ENCODE measurements at places on chromosomes 5 and 9. TPM values are rescaled to one million over a fixed set of nuclear protein-coding genes. Genes with fewer than 3 reads are reported as not detected.

GRCh38 chr5:122333564-122333963, 21.5 kb downstream of the SNCAIP start:
- no peak for DNase-seq

GRCh38 chr9:137461316-137461662, 2.2 kb upstream of the NSMF start:
- no peak for DNase-seq

GRCh38 chr5:8184455-8185063, 315.6 kb downstream of the MTRR start:
- no peak for DNase-seq

- no peak for DNase-seq
Observed at GRCh38 chr5:124079062-124079461, 567.1 kb downstream of the CSNK1G3 start.

DNA sequence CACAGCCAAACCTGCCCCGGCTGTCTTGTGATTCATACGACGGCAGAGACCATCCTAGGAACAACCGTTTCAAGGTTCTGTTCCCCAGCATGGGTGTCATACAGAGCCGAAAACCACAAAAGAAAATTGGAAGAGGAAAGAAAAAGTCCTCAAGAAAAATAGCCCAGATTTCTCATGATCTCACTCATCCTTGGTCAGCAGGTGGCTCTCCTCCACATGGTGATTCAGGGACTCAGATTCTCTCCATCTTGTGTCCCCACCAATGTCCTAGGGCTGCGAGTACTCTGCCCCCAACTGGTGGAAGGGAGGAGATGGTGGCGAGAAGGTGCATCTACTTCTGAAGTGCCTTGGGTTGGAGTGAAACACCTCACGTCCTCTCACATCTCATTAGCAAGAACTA, 25.6 kb downstream of the PDZD2 start:
- DNase-seq, result no peak

DNA sequence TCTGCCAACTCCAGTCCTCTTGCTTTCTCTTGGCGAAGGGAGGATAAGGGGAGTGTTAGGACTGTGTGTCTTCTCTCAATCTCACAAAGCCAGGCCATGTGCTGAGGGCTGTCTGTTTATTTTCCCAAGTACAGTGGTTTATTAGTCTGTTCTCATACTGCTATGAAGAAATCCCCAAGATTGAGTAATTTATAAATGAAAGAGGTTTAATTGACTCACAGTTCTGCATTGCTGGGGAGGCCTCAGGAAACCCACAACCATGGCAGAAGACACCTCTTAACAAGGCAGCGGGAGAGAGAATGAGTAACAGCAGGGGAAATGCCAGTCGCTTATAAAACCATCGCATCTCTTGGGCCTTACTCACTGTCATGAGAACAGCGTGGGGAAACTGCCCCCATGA, 36.2 kb upstream of the CKS2 start:
- peak; percentile 29 for DNase-seq

DNA sequence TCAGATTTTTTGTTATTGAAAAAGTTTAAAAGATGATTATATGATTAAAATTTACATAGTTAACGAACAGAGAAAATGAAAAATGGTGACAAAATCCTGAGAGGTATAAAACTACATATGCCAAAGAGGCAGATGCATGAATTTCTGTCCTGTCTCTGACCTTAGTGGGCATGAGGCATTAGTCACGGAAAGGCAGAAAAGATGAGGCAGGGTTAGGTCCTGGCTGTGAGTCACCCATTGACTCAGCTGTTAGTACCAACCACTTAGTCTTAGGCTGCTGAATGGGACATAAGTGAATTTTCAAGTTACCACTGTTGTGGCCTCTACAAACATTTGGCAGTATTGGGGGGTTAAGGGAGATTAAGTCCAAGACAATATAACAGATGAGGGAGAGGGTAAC, 33.1 kb downstream of the RASA1 start:
- peak; percentile 90 for DNase-seq

DNA sequence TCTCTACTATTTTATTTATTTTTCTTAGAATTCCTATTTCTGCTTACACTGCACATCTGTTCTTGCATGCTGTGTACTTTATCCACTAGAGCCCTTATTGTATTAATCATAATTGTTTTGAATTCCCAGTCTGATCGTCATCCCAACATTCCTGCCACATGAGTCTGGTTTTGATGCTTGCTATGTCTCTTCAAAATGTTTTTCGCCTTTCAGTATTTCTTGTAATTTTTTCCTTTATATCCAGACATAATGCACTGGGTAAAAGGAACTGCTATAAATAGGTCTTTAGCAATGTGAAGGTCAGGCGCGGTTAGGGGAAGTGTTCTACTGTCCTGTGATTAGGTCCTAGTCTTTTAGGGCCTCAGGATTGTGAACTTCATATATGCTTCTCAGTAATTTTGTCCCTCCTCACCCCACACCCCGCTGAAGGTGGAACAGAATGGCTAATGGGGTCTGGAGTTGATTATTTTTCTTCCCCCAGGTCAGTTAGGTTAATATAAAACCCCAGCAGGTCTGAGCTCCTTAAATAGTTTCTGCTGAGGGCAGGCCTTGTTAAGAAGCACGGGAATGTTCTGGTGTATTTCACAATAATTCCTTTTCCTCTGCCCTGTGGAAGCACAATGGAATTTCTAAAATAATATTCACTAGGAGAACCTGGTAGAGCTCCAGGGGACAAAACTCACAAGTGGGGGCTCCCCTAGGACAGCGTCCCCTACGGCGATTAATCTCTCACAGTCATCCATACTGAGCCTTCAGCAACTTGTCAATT, 146.6 kb upstream of the TUT7 start:
- peak; percentile 23 for DNase-seq

GRCh38 chr5:55445791-55446190, 89.0 kb downstream of the PLPP1 start:
- no peak for DNase-seq

- no peak for DNase-seq
Observed at GRCh38 chr9:126437701-126438100, 111.1 kb downstream of the MVB12B start.

DNA sequence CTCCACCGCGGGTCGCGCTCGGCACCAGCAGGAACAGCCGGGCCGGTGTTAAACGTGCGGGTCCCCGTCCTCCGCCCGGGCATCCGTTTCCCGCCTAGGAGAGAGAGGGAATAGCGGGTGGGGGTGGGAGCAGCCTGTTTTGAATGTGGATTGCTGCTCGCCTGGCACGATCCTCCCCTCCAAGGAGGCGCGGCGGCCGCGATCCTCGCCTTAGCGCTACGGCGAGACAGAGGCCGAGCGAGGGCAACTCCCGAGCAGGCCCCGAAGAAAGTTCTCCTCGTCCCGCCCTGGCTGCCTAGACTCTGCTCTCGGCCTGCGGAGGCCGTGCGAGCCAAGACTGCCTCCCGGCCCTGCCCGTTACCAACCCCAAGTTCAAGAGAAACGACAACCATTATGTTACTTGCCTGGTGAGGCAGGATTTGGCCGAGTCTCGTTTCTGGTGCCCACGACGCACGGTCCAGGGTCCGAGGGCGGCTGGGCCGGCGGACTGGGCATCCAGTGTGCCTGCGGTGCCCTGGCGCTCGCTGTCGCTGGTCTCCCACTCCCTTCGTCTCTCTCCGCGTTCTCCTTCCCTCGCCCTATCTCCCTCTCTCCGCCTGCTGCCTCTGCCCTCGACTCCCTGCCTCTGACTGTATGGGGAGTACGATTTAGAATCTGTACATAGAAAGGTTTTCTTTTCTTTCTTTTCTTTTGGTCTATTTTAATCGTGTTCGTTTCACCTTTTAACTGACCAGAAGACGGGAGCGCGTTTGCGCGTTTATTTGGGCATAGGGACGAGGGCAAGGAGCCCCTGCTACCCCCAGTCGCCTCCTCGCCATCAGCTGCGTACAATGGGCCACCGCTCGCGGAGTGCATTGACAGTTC, 724 bp downstream of the NR2F1-AS1 start:
- no peak for DNase-seq

DNA sequence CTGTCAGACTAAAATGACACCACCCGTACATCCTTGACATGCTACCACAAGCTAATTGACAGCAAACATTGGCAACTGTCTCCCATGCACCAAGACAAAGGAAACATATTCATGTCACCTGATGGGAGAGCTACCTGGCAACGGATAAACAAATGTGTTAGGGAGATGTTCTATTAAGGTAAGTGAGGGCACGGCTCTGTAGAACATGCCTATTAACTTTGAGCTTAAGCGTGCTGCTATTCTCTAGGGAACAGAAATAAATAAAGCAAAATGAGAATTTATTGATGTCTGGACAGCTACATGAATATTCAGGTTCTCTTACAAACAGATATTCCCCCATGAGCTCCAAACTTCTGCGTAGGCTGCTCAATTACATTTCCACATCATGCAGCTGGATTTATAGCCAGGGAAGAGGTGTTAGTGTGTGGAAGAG, 361.4 kb upstream of the RFX3 start:
- DNase-seq, result no peak

- no peak for DNase-seq
Observed at GRCh38 chr5:179803651-179804554, 2.8 kb downstream of the MGAT4B start.

DNA sequence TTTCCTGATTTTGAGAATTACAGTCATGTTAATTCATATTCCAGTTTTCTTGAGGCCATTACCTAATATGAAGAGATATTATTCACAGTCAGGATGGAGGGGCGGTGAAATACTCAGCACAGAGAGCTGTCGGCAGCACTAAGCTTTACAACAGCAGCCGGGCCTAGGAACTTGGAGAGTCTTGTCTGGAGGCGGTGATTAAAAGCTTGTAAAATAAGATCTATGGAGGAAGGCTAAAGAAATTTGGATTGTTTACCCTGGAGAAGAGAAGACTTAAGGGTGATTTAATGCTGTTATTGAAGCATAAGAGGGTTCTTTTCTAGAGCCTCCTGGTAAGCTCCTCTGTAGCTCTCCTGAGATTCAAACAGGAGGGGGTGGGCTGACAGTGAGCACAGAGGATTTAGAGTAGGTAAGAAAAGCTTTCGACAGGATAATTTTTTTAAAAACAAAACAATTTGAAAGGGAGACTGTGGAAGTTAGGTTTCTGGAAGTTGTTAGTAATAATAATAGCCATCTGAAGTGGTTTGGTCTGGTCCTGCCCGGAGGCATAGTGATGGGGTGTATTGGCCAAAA, 406.3 kb upstream of the ADAMTSL1 start:
- DNase-seq, result no peak

DNA sequence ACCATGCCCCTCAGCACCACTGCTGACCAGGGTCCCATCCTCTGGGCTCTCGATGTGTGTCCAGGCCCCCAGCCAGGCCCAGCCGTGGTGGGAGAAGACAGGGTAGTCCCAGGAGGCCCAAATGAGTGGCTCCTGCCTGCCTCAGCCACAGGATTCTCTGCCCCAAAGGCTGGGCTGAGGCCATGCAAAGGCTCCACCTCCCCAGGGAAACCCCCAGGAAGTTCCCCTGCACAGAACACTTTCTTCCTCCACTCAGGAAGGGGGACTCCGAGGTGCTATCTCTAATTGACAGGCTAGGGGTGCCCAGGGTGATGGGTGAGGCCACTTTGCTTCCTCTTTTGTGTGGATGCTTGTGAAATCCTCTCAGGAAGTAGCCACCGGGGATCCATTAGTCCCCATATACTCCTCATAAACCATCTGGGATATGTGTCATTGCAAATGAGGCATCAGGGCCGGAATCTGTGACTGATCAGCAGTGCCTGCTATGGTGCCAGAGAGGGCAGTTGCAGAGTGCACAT, 23.1 kb upstream of the TDRD7 start:
- no peak for DNase-seq

DNA sequence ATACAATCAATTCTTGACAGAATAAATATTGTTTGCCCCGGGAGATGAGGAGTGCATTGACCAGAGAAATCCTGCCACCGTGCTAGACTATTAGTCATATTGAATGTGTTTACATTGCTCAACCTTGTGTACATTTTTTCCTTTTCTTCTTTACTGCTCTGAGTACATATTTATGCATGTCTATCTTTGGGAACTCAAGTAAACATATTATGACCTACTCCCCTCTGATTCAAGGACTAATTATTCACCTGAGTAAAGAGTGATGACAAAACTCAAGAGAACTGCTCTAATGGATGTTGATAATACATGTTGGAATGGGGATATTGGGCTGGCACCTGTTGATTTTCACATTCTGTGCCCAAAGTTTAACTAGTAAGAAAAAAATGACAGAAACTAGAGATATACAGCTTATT, 3.9 kb upstream of the SPINK1 start:
- DNase-seq, result no peak

DNA sequence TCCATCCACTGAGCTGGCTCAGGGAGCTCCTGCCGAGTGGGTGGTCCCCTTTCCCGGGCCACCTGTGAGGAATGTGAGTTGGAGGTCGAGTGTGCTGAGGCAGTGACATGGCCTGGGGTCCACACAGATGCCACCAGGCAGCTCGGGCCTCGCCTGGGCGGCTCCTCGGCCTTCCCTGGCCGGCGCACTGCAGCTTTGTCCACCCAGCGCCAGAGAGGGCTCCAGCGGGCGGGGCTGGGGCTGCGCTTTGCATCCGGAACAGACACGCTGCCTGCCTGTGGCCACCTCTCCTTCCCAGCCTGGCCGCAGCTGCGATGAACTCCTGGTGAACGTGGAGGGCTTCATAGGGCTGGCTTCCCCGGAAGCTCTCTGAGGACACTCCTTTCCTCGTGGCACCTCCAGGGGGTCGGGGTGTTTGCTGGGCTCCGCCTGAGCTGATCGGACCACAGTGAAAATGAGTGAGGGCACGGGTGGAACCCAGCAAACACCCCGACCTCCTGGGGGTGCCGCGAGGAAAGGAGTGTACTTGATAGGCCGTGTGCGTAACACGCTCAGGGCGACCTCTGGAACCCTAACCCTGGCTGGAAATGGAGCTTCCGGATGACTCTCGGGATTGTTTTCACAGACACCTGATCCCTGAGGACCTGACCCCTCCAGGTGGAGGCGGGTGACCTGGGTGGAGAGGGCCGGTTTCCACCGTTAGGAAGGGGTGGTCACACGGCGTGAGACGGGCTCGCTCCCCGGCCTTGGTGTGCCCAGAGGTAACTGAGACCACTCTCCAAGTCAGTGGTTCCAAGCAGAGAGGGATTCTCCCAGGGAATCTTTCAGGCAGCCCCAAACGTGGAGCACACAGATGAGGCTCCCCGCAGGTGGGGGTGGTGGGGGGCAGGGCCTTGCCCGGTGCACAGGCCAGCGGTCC, 31.8 kb upstream of the RXRA start:
- no peak for DNase-seq

DNA sequence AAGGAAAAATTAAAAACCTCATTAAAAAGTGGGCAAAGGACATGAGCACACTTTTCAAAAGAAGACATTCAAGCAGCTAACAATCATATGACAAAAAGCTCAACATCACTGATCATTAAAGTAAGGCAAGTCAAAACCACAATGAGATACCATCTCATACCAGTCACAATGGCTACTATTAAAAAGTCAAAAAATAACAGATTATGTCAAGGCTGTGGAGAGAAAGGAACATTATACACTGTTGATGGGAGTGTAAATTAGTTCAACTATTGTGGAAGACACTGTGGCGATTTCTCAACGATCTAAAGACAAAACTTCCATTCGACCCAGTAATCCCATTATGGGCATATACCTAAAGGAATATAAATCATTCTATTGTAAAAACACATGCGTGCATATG, 35.8 kb downstream of the HINT1 start:
- DNase-seq, result no peak

GADD45G gene
- 0.41 TPM for total RNA-seq

NLN gene
- total RNA-seq, result 31.0 TPM

CREB3 gene
- total RNA-seq, result 87.5 TPM

TRIM32 gene
- 30.3 TPM for total RNA-seq

CDK7 gene
- total RNA-seq, result 52.8 TPM

KLF9 gene
- total RNA-seq, result 11.0 TPM

IFNK gene
- not detected for total RNA-seq

CYSRT1 gene
- 3.8 TPM for total RNA-seq

ERAP2 gene
- total RNA-seq, result 19.1 TPM

SERF1B gene
- 56.0 TPM for total RNA-seq

CD14 gene
- total RNA-seq, result 0.29 TPM

DOK3 gene
- total RNA-seq, result 1.1 TPM

SLCO6A1 gene
- total RNA-seq, result not detected
